AG08396 (cell line): ENCODE measurements at places on chromosomes 1 and 21.
A peak's percentile ranks its signal among the peaks of the same experiment; 100 is the strongest.

DNA sequence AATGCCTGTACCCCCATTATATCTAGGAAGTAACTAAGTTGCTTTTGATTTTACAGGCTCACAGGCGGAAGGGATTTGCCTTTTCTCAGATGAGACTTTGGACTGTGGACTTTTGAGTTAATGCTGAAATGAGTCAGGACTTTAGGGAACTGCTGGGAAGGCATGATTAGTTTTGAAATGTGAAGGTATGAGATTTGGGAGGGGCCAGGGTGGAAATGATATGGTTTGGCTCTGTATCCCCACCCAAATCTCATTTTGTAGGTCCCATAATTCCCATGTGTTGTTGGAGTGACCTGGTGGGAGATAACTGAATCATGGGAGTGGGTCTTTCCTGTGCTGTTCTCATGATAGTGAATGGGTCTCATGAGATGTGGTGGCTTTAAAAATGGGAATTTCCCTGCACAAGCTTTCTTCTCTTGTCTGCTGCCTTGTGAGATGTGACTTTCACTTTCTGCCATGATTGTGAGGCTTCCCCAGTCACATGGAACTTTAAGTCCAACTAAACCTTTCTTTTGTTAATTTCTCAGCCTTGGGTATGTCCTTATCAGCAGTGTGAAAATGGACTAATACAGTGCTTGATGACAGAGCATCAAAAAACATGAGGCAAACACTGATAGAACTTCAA lies 1119.5 kb downstream of the PLA2G4A start:
- DNase-seq, result no peak

DNA sequence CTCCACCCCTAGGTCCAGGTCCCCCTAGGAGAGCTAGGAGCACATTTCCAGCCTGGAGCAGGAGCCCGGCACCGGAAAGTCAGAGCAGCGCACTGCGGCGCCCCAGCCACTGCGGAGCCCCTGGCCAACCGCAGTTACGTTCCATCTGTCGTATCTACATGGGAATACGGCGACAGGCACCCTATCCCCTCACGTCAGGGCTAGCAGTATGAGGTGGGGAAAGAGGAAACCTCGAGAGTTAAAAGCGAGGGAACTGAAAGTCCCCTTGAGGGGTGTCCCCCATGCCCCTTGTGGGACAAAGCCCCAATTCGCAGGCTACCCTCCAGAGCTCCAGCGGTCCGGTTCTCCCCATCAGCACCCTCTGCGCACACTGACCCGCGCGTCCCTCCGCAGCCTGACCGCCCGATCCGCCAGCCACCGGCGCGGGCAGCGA lies 995 bp downstream of the COLGALT2 start:
- DNase-seq, result peak; percentile 62

DNA sequence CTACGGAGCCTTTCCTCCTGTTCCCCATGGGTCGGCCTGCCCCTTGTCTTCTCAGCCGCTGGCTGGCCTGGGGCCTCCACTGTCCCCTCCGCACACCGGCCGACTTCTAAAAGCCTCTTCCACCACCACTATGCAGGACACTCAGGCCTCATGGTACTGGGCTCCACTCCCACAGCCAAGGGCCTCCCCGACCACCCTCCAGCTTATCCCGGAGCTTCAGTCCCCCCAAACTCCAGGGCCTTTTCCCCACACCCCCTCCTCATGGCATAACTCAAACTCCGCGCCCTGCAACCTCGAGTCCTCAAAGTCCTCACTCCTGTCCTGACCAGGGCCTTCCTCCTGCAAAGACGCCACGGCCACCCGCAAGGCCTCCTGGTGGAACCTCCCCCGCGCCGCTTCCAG lies 2.0 kb downstream of the LRRC41 start:
- peak; percentile 49 for DNase-seq

GRCh38 chr1:77757603-77758002 lies 2.0 kb downstream of the USP33 start:
- peak; percentile 50 for DNase-seq

- peak; percentile 16 for DNase-seq
Measured at GRCh38 chr21:34100790-34101189, 27.4 kb downstream of the MRPS6 start.

DNA sequence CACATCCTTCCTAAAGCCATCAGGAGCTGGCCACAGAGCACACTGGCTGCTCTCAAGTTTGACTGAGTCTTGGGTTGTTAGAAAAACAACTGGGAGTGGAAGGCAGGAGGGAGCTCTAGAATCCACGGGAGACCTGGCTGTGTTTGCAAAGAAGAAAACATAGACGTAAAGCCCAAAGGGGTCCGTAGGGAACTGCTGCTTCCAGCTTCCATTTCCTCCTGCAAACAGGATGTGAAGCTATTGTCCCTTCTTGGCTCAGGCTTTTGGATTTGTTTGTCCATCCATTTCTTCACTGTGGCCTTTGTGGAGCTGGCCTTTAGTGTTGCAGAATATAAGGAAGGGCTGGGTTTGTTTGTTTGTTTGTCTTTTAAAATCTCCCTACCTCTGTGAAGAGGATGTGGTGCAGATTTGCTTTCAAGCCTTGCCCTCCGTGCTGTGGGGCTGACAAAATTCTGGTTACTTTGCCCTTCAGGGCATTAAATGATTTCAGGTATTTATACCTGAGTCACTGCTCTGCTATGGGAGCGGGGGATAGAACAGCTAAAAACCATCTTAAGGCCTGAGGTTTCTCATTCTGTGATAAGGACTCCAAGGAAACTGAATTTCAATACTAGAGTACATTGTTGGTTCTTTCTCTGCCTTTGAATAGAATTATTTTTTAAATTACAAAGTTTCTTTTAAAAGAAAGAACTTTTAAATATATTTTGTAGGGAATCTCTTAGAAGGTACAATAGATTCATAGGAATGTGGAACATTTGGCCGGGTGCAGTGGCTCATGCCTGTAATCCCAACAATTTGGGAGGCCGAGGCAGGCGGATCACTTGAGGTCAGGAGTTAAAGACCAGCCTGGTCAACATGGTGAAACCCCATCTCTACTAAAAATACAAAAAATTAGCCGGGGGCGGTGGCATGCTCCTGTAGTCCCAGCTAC lies 74.3 kb downstream of the MPZL1 start:
- no peak for DNase-seq

DNA sequence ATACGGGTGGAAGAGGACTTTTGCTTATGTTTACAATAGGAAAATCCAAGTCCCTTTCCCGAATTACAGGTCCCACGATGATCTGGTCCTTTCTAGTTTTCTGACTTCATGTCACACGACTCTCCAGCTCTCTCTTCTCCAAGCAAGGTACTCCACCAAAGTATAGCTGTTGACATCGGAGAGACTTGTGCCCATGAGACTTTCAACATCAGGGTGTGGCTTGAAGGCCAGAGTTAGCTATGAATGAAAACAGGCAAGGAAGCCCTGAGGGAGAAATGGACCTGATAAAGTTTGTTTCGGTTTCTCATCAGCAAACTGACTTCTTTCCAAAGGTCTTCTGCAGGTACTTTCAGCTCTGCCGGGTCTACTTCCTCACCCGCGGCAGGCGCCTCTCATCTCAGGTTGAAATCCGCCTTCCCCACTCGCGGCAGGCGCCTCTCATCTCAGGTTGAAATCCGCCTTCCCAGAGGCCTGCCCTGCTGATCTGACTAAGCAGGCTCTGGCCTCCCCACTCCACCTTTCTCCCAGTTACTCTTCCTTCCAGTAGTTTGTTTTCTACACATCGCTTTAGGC lies 2.1 kb upstream of the PER3 start:
- DNase-seq, result no peak

DNA sequence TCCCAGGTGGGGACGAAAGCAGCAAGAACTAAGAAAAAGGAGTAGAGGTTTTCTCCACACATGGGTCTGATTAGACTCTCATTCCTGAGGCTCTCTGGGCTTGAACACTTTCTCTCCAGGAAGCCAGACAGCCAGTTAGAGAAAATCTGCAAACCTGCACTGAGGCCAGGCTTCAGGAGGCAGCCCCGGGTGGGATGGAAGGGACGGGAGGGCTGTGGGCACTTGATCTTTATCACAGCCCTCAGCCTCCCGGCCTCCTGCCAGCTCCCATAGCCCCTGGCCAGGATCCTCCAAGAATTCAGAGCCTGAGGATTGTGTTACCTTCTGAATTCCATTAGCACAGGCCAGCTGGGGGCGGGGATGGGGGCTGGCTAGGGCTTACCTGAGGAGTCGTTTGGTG lies 40.1 kb downstream of the SERTAD4 start:
- DNase-seq, result no peak

DNA sequence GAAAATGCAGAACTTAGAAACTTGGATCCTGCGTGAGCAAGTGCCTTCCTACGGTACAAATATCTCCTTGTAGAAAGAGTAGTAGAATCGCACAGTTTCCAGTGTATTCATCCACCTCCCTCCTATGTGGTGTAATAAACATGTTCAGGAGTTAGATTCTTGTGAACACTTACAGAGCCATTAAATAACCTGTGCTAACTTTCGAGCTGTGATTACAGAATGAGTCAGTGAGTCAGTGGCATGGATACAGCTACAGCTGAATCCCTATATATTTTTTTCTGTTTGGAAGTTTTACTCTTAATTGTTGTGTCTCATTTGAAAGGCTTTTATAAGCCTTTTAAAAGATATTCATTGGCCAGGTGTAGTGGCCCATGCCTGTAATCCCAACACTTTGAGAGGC lies 148.7 kb downstream of the EDEM3 start:
- no peak for DNase-seq

GRCh38 chr1:111176678-111177077 lies 23.8 kb downstream of the DENND2D start:
- DNase-seq, result no peak

DNA sequence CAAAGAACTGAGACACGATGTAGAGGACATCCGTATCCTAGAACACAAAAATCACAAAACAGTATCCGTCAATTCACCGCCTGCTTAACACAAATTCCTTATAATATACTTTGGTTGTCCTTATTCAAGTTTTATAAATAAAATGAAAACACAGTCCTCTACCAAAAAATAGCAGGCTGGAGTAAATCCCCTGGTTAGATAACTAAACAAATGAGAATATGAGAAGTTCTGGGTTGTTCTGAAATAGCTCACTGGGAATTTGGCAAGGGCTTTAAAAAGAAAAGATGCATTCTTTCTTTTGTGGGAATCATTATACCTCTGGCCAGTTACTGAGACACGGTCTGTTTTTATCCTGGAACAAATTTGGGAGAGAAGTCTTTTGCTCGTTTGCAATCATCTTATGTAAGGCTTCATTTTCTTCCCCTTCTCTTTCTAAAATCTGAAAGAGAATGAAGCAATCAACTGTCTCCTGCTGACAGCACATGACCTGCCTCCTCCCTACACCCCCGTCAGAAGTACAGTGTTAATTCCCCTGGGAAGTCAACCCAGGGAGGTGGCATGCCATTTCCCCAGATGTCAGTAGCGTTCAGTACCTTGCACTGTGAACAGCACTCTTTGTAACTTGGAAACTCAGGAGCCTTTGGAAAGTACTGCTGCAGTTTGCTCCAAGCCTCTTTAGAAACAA lies 37.1 kb upstream of the RAP1GAP start:
- peak; percentile 13 for DNase-seq

DNA sequence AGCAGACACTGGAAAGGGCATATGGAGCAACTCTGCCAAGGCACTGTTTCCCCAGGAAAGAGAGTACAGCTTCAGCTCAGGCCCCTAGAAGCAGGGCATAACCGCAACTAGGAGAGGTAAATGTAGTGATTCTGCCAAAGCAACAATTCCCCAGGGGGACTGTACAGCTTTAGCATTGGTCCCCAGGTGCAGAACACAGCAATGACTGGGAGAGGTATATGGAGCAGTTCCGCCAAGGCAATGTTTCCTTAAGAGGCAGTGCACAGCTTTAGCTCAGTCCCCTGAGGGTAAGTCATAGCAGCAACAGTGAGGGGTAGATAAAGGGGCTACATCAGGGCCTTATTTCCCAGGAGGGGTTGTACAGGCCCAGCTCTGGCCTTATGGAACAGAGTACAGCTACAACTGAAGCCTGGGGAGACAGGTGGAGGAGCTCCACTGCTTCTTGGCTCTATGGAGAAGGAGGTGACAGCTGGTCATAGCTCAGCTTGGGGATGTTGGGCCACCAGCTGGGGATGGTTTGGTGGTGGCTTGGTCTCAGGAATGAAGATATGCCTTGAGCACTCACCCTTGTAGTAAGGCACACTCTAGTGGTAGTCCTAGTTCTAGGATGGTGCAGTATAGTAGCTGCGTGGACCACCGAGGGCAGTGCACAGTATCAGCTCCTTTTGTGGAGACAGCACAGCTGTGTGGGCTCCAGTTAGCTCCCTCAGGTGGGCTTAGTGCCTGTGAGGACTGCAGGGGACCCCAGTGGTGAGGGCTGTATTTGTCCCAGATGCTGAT lies 582.7 kb downstream of the PTPRC start:
- no peak for DNase-seq

DNA sequence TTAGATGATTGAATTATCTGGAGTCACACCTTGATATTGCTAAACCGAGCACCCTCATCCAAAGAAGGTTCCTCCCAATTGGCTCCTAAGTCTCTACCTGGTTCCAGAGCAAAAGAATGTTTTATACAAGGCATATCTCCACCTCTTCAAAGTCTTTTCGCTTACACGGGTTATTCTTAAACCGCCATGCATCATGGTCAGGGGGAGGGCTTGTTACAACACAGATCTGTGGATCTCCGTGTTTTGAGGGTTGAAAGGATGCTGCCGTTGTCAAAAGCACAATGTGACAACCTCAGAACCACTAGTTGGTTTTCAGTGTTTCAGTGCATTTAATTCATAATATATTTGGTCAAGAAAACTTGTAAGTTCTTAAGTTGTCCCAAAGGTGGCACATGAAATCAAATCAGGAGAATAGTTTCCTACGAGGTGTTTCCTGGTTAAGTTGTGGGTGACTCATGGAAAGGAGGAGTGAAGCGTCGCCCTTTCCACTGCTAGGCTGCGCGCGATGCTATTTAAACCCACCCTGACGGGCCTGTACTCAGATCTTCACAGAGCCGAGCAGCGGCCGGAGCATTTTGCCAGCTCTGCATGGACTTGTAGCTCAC lies 1531.6 kb upstream of the TPTE start:
- no peak for DNase-seq

DNA sequence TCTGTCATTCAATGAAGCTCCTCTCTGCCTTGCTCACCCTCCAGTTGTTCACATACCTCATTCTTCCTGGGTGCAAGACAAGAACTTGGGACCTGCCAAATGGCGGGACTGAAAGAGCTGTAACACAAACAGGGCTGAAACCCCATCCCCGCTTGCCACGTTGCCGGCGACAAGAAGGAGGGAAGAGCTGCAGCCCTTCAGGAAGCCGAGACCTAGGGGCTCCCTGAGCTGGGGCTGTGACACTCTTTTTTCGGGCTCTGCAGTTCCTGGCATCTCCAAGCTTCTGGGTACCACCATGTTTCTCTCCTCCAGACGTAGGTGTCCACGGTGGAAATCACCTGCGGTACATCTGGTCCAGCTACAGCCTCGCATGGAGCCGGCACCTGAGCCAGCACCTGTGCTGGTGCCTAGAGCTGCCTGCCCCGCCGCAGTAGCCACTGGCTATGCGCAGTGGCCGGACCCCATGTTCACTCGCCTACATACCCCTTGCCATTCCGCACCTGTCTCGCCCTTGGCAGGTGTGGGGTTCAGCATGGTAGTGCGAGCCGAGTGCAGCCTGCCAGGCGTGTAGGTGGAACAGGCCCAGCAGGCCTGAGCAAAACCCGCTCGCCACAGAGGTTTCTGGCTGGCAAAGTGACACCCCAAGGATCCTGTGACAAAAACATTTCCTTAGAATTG lies 367.0 kb upstream of the NEGR1 start:
- no peak for DNase-seq

GRCh38 chr21:36479415-36480402 lies at the start of gene CLDN14:
Gene CLDN14, minus strand, starts transcription at chr21:36480122. Its CDS starts 18,427 bp downstream, at chr21:36461695.
- DNase-seq, result peak; percentile 33

- no peak for DNase-seq
Measured at GRCh38 chr1:212595229-212595628, 13.3 kb upstream of the ATF3 start.
